Small intestine (tissue), 16 donors: ENCODE measurements at places on chromosomes 11 and 22.

DNA sequence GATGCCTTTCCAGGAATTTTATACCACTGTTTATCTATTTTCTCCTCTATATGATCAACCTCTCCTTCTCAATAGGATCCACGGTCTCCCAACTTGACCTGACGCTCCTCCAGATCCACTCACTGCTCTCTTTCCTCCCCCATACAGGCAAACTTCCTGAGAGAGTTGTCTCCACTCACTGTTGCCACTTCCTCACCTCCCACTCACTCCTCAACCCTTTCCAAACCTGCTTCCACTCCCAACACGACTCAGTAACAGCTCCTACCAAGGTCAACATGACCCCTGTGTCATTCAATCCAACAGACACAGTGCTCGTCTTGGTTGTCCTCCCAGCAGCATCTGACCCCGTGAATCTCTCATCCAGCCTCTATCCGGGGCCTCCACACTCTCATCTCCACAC lies 3.1 kb downstream of the APBB1 start:
- DNase-seq: no peak

DNA sequence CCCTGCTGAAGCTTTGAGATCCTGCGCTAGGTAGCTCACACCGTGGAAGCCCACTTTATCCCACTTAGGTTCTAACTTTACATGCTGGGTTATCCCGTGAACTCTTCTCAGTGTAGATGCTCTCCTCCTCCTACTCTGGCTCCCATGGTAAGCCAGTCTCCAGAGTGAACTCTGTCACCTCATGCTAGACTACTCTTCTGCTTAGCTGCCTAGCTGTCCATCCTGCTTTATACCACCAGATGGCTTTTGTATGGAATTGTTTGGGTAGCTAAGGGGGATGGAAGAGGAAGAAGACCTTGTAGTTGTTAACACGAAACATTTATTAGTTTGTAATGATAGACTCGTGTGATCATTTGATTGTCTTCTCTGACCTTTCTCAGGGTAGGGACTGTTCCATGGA lies 46.8 kb downstream of the EMSY start:
- no peak for DNase-seq

DNA sequence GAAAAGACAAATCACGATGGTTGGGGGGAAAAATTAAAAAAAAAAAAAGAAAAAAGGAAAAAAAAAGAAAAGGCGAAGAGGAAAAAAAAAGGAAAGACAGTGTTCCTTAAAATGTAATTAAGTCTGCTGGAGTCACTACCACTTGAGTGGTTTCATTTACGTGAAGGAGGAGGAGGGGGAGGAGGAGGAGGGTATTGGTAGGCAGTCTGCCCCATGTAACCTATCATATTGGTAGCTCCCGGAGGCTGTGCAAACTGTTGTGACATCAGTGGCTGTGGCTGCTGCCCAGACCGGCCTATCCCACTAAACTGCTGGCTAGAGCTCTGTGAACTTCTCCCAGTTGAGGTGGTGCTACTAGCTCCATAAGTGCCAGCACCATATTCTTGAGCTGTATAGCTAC lies 17.9 kb downstream of the KDELR3 start:
- DNase-seq: no peak

DNA sequence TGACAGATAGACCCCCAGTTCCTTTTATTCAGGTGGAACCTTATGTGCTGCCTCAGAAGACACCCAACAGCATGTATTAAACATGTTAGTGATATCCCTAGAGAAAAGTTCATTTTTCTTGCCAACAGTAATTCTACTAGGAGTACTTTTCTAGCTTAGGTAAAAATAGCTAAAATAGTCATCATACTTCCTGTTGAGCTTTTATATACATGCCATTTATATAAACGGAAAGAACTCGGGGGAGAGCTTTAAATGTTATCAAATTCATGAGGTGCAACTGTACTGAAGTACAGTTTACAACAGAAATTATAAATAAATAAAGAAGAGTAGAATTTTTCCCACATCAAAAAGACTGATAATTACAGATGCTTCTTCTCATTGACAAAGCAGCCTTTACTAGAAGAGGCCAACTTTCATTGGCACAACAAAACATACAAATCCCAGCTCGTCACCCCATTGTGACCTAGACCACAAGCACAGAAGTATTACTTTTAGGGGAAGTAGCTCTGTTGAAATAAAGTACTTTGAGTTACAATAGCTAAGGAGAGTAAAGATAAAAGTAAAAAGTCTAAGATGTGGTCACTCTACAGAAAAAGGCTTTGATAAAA lies 59.1 kb upstream of the POU2AF2 start:
- DNase-seq: no peak

DNA sequence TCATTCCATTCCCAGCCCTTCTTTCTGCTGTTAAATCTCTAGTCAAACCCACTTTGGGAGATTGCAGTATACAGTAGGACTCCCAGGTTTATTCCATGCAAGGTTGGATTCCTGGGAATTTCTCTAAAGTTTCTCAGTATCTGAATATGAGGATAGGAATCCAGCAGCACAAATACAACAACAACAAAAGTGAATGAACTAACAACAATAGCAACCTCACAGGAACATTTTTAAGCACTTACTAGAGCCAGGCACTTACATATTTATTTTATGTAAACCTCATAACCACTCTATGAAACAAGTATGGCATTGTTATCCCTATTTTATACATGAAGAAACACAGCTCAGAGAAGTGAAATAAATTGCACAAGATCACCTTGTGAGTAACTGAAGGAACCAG lies 1.9 kb downstream of the MMP7 start:
- DNase-seq: no peak
